ENCODE measurements at places on chromosomes 2 and 18.

DNA sequence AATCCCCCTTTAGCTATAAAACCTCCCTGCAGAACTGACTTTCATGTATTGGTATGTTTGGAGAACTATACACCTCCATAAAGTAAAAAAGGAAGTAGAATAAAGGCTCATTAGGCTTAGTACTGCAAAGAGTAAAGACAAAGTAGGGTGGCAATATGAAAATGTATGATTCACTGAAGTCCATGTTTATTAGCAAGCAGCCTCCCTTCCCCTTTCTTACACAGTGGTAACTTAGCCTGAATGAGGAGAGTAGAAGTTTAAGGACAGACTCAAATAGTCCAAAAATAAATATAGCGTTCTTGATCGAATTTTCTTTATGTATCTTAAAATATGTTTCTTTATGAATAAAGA lies 1.5 kb downstream of the ZNF804A start:
- no peak for DNase-seq

GRCh38 chr2:74199275-74199701 lies 873 bp downstream of the MTHFD2 start:
- no peak for DNase-seq

GRCh38 chr2:105362862-105363591 lies 25.7 kb downstream of the C2orf49 start:
- no peak for DNase-seq

DNA sequence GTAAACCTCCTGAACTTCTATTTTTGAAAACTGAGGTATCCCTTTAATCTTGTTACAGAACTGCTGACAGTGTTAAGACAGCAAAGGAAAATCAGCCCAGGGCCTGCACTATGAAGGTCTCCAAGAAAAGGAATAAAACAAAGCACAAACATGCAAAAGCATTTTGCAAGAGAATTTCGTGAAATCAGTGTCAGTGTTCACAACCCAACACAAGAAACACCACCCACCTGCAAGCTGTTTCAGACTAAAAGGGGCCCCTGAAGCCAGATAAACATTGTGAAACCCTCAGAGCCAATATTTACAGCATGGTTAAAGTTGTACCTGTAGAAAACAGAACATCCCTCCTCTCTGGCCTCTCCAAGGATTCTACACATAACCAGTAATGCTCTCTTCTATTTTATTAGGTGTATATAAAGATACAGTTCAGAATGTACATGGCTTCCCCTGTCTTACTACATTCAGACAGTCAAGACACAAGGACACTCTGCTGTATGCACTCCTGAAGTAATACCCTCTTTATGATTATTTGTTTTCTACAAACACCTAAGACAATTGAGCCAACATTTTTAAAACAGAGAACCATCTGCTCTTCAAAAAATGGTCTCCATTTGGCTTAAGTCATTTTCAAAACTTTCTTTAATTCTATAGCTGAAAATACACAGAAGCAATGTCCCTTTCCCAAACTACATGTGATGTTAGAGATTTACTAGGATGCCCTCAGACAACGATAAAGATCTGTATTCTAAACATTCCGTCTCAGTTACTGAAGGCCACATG lies 149.5 kb upstream of the ZFP36L2 start:
- no peak for DNase-seq

- no peak for DNase-seq
Observed at GRCh38 chr2:135935914-135936313, 49.5 kb downstream of the DARS1 start.

GRCh38 chr18:48168861-48169260 lies 238.4 kb upstream of the SMAD2 start:
- DNase-seq = no peak

DNA sequence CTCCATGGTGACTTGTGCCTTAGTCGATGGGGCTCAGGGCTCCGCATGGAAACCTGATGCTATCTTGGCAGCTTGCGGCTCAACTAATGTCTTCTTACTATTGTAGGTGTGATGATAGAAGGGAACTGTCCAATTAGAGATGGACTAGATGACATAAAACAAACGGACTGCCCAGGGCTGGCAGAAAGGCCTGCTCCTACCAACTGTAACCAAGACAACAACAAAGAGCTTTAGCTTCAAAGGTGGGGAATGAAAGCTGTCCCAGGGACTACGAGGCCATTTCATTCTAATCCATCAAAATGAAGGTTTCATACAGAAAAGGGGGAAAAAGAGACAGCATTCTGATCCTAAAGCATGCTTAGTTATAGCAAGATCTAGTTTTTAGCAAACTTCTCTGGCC lies 186.9 kb upstream of the ACAA2 start:
- DNase-seq = no peak

DNA sequence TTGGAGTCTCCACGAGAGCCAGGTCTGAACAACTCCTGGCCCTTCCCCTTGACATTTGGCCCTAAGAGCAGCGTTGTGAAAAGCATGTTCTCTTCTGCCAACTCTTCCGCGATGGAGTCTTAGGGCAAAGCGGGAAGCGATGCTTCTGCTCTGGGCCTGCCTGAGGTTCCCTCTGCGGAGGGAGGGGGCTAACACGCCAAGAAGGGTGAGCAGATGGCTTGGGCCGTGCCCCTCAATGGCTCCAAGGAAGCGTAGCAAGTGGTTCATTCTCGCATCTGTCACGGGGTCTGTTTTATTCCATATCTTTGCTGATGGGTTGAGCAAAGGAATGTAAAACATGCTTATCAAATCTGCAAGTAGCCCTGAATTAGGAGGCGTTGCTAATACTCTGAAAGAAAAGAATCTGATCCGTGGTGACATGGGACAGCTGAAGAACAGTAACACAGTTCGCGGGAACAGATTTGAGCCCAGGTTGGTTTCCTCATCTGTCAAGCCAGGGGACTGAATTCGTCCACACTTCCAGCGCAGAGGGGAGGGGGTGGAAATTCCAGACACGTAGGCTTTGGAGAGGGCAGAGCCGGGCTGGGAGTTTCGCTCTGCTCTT lies 38.0 kb downstream of the DNMT3A start:
- no peak for DNase-seq

GRCh38 chr18:59744271-59744721 lies 47.1 kb upstream of the CCBE1 start:
- no peak for DNase-seq

- no peak for DNase-seq
Observed at GRCh38 chr18:76979111-76979751, 153.4 kb downstream of the MBP start.

GRCh38 chr2:205996161-205996560 lies 89.8 kb downstream of the INO80D start:
- DNase-seq = no peak

DNA sequence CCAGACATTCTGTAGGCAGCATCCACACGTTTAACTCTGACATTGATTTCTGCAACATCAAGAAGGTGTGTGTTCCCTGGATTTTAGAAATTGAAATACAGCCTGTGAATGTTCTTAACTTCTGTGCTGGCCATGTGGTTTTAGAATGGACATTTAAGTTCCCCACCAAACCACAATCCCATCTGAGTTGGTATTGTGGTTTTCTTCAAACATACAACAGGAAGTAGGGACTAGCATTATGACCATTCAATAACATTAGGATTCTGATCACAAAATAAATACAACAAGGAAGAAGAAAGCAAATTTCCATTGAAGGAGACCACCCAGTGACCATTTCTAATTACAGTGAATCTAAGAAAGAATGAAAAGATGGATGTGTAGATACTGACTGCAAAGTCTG lies 51.2 kb downstream of the MAP3K20 start:
- DNase-seq = no peak

DNA sequence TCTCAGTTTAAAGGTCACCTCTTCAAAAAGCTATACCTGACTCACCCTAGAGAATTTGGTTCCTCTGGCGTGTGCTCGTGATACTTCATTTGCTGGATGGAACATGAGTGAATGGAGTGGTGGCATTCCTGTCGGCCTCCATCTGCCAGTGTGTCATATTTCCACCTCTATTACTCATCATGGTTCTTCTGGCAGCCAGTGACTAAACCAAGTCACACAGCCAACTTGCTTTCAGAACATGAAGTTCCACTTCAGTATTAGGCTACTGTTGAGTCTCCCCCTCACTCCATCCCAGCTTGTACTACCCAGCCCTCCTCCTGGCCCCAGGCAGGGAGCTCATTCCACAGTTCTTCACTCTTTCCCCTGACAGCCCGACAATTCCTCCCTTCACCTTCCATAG lies 169.8 kb downstream of the MREG start:
- DNase-seq = no peak

DNA sequence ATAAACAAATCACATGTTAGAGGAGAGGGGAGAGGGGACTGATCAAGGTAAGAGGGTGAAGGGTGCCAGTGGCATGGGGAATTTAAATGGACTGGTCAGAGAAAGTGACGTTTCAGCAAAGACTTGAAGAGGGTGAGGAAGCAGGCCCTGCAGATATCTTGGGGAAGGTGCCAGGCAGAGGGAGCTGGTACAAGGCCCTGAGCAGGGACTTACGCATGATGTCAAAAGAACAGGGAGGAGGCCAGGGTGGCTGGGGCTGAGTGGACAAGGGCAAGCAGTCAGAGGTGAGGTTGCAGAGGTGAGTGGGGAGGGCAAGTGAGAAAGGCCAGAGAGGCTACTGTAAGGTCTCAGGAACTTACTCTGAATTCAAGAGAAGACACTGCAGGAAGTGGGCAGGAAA lies 53.3 kb upstream of the RMP24 start:
- no peak for DNase-seq

DNA sequence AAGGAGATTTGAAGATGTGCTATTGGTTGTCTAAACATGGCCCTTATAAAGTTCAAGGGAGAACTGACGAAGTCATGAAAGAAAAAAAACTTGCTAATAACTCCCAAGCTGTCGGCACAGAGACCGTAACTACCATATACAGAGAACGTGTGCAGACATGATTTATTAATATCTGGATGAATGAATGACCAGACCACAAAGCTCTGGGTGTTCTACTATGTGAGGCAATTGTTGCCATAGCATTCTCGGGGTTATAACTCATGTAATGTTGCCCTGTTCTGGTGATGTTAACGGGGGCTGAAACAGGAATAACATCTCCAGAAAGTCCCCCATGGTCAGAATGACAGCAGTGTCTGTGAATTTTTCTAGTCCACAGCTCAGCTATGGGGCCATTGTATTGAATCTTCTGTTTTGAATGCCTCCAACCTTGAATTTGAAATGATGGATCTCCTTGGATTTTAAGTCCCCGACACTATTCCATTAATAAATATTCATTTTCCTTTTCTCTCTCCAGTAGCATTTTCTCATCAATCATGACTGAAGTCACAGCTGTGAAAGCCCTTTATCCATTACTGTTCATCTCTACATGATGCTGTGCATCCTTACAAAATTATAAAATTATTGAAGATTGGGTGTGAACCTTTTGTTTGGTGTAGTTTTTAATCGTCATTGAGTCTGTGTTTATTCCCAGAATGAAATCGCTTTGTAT lies 483.4 kb upstream of the KLHL29 start:
- no peak for DNase-seq

DNA sequence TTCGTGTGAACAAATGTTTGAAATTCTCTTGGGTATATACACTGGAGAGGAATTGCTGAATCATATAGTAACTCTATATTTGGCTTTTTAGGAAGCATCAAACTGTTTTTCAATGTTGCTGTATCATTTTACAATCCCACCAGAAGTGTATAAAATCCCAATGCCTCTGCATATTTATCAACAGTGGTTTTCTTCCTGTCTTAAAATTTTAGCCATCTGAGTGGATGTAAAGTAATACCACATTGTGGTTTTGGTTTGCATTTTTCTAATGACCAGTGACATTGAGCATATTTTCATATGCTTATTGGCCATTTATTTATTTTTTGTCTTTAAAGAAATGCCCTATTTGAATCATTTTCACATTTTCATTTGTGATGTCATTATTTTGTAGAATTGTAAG lies 22.8 kb upstream of the LRP1B start:
- no peak for DNase-seq

DNA sequence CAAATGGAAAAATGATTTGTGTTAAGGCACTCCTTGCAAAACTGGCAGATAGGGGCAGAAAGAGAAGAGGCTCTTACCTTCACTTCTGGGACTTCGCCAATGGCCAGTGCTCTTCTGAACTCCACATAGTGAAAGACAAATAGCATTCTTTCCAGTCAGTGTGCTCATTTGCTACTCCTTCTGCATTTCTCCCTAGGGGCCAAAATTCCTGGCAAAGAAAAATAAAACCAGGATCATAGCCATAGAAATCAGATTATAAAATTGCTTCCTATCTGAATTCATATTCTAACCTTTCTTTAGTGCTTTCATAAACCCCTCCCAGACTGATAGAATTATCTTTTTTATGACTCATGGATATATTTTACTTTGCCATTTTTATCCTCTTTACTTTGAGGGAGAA lies 56.9 kb upstream of the PELI1 start:
- no peak for DNase-seq

GRCh38 chr18:9113468-9114149 lies 11.1 kb downstream of the NDUFV2 start:
- DNase-seq = no peak

GRCh38 chr18:22412176-22412911 lies 5.4 kb downstream of the CTAGE1 start:
- no peak for DNase-seq

GRCh38 chr2:72497763-72498162 lies 328.1 kb downstream of the EXOC6B start:
- DNase-seq = no peak

DNA sequence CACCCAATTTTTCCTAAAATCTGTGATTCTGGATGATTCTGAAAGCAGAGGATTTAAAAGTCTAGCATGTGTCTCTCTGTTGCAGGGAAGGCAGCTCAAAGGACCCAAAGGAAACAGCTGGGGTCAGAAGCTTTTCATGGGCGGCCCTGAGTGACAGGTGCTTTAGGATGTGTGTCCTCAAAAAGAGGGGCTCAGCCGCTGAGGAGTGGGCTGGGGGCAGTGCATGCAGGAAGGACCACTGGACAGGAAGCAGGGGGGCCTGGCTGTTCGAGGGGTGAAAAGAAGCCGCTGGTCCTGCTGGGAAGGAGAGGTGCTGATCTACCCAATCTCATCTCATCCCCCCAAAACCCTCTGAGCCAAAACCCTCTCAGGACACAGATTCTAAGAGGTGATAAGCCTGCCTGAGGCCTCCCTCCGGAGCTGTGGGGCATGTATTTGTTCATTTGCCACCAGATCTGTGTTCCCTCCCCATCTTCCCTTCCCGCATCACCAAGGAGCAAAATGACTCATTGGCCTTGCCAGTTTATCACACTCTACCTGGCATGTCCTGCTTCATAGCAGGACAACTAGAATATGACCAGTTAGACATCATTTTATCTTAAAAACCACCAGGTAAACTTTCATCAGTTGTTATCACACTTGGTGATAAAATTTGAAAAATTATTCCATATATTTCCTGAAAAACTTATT lies 98.8 kb upstream of the MGAT4A start:
- no peak for DNase-seq

- DNase-seq = no peak
Observed at GRCh38 chr2:98554116-98554861, 54.0 kb downstream of the COA5 start.

DNA sequence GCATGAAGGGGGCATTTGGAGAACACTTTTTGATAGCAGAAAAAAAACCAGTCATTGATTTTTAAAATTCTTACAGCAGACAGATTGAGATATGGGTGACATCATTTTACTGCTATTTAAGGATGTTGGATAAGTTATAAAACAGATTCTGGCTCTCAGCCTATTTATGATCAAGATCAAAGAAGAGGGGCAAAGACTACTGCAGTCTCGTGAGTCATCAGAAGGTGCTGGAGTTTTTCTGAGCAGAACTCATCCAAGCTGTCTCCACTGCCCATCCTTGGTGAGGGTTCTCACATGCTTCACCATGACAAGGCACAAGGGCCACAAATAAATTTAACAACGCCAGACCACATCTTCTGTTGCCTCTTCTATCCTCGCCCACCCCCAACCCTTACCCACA lies 58.8 kb downstream of the ST6GAL2 start:
- no peak for DNase-seq

All from NCI-H774 (cell line).